ENCODE measurements at places on chromosomes 16 and 17.

DNA sequence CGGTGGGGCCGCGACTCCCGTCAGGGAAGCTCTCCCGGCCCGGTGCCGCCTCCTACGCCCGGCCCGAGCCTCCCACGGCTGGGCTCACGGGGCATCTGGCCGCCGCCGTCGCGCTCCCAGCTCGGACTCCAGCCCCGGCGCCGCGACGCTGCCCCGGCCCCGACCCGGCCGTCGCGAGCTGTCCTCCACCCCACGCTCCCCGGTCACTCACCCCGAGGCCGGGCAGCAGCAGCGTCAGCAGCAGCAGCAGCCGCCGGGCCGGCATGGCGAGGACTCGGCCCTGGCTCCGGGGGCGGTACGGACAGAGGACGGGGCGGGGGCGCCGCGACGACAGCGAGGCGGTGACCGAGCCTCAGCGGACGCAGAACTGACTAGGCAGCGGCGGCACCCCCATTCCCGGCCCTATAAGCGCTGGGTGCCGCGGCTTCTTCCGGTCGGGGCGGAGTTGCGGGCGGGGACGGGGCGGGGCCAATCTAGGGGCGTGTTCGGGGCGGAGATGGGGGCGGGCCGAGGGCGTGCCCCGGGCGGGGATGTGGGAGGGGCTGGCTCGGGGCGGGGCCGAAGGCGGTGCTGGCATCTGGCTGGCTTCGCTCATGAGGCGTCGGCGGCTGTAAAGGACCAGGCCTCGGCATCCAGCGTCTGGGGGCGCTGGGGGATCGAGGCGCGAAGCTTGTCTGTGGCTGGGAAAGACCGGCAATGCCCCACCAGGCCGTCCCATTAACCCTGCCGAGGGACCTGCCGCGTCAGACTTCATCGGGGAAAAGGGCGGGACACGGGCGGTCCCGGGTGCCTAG, at the start of gene ERN1:
ERN1 (minus strand) TSS at position 380 of the 794 bp plus-strand sequence; CDS start at position 265, 115 bp downstream.
- DNase-seq = peak; percentile 80

GRCh38 chr16:65062736-65063583, 58.9 kb downstream of the CDH11 start:
- no peak for DNase-seq

DNA sequence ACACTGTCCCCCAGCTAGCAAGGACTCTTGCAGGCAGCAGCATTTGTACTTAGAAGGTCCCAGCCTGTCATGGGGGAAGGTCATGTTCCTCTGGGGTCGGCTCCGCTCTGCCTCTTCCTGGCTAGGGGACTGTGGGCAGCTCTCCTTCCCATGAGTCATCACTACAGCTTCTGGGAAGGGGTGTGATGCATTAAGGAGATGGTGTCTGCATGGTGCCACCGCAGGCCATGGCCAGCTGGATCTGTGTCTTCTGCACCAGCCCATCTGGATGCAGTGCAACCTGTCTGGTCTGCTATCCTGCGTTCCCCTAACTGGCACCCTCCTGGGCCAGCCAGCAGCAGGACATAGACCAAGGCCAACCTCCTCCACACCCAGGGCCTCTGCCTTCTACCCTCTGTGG, 6.3 kb downstream of the STARD3 start:
- DNase-seq = no peak

DNA sequence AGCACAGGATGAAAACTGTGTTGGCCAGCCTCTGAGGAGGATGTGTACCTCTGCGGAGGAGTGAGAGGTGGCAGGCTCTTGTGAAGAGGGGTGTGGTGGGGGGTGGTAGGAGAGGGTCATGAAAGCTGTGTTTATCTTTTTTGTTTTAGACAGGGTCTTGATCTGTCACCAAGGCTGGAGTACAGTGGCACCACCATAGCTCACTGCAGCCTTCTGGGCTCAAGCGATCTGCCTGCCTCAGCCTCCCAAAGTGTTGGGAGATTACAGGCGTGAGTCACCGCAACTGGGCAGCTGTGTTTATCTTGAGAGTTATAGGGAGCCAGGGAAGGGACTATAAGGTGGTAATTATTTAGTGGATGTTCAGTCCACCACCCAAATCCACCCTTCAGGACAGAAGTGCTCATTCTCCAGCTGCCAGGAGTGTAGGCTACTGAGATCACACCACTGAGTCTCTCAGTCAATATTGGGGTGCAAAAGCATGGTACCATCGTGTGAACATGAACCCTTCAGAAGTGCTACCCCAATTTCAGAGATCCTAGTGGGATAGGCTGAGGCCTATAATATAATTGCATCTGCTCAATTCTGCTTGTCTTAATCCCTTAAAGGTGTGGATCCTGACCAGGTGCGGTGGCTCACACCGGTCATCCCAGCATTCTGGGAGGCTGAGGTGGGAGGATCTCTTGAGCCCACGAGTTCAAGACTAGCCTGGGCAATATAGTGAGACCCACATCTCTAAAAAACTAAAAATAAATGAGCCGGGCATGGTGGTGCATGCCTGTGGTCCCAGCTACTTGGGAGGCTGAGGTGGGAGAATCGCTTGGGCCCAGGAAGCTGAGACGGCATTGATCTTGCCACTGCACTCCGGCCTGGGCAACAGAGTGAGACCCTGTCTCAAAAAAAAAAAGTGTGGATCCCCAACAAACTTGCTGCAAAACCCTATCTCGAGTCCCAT, 788 bp upstream of the EXOC3L1 start:
- no peak for DNase-seq

DNA sequence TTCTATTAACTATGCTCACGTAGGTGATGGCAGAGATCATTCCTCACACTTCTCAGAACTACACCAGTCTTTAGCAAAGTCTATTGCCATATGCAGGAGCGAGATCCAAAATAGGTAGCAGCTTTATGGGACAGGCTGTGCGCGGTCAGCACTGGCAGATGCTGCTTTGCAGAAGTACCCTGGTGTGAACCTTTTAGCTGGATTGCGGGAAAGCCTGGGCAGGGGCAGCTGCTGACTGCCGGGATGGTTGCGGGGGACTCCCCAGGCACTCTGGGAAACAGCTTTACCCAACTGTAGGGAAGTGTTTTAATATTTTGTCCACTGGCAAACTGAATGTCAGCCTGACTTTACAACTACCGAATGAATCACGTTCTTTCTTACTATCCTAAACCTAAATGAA, 251.3 kb downstream of the HS3ST3A1 start:
- DNase-seq = no peak

DNA sequence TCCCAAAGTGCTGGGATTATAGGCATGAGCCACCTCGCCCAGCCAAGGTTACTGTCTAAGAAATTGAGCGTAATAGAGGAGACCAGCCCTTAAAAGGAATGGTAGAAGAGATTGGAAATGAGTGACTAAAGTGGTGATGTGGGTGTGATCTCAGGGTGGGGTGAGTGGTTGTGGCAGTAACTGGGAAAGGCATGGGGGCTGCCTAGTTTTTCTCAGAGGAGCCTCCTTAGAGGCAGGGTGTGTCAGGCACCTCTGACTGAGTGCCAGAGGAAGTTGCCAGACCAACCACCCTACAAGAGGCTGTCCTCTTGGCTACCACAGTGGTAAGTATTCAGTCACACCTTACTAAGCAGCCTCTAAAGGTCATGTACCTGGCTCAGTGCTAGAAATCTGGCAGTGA, 8.9 kb downstream of the DUS2 start:
- DNase-seq = no peak

DNA sequence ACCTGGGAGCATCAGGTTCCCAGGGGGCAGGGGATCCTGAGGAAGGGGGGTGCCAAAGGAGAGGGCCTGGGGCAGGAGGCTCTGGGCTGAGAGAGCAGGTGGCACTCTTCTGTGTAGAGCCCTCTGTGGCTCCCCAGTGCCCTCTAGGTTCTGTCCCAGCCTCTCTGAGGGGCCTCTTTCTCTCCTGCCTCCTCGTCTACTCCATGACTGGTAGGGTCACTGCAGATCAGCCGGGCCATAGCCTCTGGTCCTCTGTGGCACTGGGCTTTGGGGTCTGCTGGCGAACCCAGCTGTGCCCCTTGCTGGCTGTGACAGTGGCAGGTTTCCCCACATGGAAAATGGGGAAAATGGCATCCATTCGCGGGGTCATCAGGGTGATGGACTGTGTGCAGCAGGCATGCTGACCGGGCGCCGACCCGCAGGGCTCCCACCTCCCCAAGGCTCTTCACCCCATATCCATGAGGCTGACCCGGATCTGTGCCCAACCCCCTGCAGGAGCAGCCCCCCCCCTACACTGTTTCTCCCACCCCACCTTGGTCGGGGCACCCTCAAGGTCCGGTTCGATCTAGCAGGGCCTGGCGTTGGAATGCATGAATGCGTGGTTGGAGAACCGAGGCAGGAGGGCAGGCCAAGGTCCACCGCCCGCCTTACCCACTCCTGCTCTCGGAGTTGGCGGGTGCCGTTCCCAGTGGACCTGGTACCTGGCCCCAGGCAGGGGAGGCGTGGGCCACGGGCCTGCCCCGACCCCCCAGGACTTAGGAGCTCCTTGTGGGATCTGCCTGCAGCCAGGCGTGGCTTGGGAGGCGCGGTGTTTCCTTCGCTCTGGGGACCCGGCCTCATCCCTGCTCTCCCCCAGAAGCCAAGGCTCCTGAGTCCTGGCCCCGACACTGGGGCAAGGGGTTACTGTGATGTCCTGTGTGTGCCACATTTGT, 6.5 kb downstream of the GLIS2 start:
- no peak for DNase-seq

DNA sequence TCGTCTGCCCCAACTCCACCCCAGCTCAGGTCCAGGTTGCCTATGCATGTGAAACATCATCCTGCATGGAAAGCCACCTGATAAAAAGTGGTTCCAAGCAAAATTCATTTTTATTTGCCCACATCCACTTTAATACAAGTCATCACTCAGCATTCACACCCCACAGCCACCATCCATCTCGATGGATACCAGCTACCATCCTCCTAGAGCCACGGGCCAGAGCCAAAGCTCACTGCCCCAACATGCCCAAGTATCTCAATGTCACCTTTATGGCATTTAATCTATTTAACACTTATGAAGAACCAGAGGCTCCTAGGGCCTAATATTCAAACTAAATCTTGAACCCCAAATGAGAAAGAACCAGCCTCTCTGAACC, 70.5 kb downstream of the COPRS start:
- no peak for DNase-seq

- no peak for DNase-seq
Measured at GRCh38 chr17:42130310-42130936, 7.8 kb downstream of the HSPB9 start.

DNA sequence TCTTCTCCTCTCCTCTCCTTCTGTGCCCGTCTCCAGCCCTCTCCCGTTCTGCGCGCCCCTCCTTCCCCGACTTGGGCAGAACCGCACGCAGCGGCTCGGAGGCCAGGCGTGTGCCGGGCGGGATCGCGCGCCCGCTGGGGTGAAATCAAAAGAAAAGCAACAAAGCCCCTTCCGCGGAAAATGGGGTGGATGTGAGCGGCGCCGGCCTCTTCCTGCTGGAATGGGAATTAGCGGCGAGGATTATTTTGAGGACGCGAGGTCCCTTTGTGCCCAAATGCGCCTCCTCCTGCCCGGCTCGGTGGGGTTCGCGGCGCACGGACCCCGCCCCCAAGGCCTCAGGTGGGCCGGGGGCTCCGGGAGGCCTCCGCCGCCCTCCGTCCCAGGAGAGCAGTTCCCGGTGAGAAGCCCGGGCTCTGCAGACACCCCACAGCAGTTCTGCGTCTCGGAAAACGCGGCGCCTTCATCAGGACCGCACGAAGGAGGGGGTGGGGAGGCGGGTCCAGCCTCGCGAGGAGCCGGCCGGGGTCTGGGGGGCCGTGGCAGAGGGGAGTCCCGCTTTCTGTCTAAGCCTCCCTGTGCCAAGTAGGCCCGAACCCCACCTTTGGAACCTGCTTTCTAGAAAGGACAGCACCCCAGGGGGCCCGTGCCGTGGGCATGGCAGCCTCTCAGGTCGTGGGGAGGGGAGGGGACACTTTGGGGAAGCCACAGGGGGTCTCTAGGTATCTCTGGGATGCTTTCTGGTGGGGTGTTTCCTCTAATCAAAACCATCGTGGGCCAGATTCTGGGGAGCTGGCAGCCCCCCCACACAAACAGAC, 91.0 kb upstream of the CBX4 start:
- DNase-seq = no peak

DNA sequence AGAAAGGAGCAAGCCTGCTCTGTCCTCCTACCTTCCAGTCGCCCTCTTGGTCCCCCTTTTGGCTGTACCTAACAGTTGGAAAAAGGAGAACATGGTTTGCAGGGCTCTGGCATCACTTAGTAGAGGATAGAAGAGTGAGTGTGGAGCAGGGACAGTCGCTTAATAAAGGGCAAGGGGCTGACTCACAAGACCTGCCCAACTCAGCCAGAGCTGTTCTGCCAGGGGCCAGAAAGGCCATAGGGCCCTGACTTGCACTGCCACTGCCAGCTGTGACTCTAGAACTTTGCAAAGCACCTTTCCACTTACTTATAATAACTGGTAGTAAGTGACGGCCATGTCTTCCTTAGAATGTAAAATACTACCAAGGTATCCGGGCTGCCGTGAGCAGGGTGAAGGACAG, 13.5 kb downstream of the PRMT7 start:
- DNase-seq = no peak

DNA sequence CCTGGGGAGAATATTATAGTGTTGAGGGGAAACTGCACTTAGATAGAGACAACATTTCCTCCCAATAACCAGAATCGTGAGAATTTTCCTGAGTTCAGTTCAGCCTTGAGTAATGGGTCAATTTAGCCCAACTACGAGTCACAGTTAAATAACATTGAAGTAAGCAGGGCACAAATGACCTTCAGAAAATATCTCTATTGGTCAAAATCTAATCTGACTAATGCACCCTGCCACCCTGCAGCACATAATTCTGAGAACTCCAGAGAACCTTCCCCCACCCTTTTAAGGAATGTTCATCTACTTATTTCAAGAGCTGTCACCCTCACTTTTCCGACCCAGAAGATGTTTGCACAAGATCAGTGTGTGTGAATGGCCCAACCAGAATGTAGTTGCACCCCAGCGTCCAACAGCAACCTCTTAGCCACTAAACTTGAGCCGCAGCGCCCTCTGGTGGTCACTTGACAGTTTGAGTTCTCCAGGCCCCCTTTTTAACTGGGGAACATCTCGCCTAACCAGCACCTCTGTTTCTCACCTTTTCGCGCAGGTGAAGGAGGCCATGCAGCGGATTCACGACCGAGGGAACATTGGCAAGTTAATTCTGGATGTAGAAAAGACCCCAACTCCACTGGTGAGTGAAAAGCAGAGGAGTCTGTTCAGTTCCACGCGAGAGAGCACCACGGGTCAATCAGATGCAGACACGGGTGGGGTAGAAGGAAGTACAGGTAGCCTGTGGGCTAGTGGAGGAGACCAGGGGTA, 50.9 kb upstream of the CLEC3A start:
- no peak for DNase-seq

GRCh38 chr16:46886764-46887523, 2.8 kb downstream of the GPT2 start:
- DNase-seq = no peak

Data from NCI-H1436 treated with DMSO at 0.1 percent for 48 hours (cell line).